HS-5 (cell line): ENCODE measurements at places on chromosomes 3 and 15.

GRCh38 chr15:95883064-95883463 lies 447.4 kb upstream of the NR2F2 start:
- DNase-seq: no peak

DNA sequence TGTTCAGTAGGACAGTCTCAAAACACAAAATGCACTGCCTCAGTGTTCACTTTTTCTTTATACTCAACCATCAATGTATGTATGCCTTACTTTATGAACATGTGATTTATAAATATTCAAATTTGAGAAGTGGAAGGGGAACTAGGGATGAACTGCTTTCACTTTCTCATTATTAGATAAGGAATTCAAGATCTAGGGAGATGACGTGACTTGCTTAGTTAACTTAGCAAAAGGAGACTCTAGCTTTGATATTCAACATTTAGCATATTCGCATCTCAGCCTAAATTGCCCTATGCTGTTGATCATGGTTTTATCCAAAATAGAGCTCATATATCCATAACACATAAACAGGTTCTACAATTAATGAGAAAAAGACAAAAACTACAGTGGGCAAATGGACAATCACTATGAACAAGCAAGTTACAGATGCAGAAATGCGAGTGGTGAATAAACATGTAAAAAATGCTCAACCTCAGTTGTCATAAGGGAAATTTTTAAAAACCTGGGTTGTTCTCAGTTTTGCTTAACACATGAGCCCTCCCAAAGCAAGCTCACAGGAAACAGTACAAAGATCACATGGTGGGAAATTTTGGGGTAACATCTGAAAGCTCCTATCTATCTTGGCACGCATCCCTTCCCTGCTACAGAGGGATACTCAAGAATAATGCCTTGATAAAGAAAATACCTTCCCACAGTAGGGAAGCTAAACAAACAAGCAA lies 269.8 kb downstream of the THRB start:
- no peak for DNase-seq

- DNase-seq: peak; percentile 73
Observed at GRCh38 chr3:125519678-125520562, at the start of gene SNX4. Gene SNX4 (minus strand): TSS chr3:125520202. CDS start chr3:125520172, 30 bp downstream.

DNA sequence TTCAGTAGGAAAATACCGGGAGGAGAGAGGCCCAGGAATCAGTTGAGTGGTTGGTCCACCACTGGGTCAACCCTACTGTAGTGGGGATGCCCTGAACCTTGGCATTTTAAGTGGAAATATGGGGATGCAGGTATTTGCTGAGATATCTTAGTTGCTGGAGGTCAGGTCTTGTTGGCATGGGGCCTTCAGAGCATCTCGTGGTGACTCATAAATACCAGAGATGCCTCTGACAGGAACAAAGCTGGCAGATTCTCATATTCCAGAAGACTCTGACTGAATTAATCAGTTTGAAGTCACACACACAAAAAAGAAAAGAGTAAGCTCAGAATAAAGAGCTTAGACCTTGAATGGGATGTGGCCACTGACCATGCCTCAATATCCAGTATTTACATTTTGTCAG lies 91.6 kb downstream of the CACNA2D3 start:
- peak; percentile 55 for DNase-seq

DNA sequence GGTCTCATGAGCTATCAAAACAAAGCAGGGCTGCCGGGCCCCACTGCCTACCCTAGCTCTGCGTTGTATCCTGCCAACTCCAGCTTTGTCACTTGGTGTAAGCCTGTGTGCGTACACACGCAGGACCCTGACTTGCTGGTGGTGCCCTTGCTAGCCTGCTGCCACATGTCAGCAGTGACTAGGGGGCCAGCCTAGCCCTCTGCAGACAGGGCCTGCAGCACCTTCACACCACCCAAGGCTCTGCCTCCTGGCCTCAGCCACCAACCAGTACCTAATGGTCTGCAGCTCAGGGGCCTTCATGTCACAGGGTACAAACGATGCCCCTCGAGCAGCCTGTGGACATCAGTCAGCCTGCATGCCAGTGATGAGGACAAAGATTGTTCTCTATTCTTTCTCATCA lies 30.1 kb upstream of the DUSP7 start:
- DNase-seq: no peak

- DNase-seq: no peak
Observed at GRCh38 chr15:62067448-62068044, 769 bp downstream of the C2CD4A start.

DNA sequence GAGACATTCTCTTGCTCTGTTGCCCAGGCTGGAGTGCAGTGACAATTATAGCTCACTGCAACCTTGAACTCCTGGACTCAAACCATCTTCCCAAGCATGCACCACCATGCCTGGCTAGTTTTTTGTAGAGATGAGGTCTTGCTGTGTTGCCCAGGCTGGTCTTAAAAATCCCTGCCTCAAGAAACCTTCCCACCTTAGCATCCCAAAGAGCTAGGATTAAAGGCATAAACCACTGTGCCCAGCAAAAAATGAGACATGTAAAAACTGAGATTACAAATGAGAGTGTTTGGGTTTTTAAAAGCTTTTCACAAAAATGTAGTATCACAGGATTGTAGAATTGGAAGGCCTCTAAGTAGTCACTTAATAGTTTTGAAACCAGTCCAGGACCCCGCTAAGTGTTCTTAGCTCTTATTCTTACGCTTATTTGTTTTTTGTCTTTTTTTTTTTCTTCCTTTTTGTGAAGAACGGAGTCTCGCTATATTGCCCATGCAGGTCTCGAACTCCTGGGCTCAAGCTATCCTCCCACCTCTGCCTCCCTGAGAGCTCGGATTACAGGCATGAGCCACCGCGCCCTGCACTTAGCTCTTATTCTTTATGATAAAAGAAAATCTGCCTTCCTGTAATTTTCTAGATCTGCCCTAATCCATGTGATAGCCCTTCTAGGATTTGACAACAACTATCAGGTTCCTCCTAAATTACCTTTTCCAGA lies 31.5 kb downstream of the KLHL18 start:
- DNase-seq: no peak

DNA sequence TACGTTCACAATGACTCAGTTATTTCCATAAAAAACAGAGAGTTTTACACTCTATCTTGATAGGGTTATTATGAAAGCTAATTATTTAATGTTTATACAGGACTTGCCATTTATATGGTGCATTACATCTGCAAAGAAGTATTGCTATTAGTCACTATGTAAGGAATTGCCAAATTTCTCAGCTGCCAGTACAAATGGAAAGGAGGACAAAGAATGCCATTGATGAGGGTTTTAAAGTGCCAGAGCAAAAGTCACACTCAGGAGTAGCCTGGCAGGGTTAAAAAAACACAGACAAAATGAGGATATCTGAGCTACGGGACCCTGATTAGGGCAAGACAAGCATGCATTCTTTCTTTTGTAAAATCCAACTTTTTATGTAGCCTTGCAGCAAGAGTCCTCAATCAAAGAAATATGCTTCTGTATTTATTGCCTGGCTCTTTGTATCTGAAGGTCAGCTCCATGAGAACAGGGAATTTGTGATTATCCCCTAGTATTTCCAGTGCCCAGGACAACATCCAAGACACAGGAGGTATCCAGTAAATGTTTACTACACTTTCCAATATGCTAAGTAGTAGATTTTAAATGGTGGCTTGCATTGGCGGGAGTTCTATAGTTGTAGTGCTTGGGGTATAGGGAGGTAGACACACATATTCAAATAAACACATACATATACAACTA lies 1013.6 kb downstream of the ROBO1 start:
- no peak for DNase-seq
